ENCODE measurements at places on chromosomes 13 and 19.

DNA sequence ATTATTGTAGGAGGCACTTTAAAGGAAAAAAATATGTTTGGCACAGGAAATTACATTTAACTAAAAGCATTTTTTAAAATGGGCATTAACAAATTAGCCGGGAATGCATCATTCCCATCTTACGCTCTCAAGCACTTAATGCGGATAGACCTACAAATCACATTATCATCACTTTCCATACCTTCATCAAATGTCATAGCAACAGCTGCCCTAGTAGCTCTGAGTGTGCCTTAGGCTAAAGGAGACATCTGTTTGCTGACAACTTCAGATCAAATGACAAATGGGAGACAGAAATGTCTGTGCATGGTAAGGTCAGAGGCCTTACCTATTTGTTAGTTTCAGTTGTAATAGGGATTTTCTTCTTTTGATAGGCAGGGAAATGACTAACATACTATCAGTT is 773.2 kb upstream of the SLC10A2 start:
- no peak for DNase-seq

DNA sequence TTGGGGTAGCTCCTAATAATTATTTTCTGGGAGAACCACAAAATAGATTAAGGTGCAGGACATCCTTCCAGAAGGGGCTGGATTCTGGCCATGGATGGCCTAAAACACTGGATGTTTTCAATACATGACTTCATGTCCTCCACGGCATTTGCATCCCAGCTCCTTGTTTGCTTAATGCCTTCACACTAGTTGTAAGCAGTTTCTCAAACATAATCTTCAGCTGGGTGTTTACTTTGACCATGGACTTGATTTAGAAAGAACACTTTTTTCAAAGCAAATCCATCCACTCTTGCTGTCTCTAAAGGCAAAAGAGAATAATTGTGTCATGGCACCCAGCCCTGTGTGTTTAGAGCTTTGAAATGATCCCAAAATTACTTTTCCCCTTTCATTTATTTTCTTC is 82.5 kb upstream of the GSX1 start:
- no peak for DNase-seq

- no peak for DNase-seq
These were observed 225.6 kb downstream of the RAP2A start for GRCh38 chr13:97659602-97660001.

- no peak for DNase-seq
These were observed 10.9 kb downstream of the SETDB2 start for GRCh38 chr13:49455007-49455398.

DNA sequence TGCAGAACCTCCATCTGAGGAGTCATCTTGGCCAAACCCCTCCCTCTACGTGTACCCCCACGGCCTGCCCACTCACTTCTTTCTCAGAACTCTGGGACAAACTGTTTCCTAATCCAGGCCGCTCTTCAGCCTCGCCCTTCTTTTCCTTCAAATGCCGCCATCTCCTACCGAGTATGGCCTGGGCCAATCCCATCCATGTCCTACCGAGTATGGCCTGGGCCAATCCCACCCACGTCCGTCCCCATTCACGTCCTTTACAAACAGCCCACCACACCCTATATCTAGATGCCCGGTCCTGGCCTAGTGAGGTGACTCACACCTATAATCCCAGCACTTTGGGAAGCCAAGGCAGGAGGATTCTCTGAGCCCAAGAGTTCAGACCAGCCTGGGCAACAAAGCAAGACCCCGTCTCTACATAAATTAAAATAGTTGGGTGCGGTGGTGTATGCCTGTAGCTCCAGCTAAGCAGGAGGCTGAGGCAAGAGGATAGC is 1.1 kb downstream of the TMEM160 start:
- no peak for DNase-seq

DNA sequence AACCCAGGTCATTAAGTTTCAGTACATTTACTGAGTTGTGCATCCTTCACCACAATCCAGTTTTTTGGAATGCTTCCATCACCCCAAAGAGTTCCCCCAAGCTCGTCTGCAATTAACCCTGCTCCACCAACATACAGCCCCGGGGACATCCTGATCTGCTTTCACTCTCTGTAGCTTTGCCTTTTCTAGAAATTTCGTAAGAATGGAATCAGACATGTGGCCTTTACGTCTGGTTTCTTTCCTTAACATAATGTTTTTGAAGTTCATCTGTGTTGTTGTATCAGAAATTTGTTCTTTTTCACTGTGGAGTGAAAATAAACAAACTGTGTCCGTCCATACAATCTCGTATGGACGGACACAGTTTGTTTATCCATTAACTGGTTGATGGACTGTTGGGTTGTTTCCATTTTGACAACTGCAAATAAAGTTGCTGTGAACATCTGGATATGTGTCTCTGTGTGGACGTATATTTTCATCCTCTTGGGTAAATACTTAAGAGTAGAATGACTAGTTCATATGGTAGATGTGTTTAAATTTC is 2.9 kb downstream of the KLHL26 start:
- no peak for DNase-seq

GRCh38 chr13:99269627-99270241 is 11.6 kb upstream of the GPR18 start:
- DNase-seq: no peak

DNA sequence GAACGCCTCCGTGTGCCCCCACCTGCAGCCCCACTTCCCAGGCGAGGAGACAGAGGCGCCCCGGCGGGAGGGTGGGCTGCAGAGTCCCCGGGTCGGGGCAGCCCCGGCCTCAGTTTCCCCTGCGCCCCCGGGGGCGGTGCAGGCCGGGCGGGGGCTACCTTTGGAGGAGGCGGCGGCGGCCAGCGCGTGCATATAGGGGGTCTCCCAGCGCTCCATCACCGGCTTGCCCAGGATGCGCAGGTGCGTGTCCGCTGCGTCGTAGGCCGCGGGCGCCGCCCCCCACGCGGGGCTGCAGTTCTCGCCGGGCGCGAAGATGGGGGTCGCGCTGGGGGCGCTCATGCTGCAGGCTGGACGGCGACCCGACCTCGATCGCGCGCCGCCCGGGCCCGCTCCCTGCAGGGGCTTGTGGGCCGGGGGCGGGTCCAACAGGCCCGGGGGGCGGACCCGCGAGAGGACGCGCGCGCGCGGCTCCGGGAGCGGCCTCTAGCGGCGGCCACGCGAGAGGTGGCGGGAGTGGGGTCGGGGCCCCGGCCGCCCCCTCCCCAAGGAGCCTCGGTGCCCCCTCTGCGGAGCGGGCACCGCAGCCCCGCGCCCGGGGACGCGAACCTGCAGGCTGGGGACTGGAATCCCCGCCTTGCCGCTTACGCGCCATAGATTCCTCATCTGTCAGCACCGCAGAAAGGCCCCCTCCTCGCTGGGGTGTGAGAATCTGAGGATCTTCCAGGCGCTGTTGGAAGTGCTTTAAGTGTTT is at the start of gene GAMT:
Gene GAMT, minus strand, starts transcription at position 405 of the 751 bp plus-strand sequence. Its CDS starts 66 bp downstream, at position 339.
- DNase-seq: peak; percentile 54

Data from GM18507 (cell line).